Cortex of kidney (tissue), 1 donor: ENCODE measurements at places on chromosomes 4 and X.

- no peak for DNase-seq
Measured at GRCh38 chr4:125975861-125976397, 661.2 kb downstream of the FAT4 start.

GRCh38 chr4:44425614-44426208 is 22.9 kb downstream of the KCTD8 start:
- no peak for DNase-seq

DNA sequence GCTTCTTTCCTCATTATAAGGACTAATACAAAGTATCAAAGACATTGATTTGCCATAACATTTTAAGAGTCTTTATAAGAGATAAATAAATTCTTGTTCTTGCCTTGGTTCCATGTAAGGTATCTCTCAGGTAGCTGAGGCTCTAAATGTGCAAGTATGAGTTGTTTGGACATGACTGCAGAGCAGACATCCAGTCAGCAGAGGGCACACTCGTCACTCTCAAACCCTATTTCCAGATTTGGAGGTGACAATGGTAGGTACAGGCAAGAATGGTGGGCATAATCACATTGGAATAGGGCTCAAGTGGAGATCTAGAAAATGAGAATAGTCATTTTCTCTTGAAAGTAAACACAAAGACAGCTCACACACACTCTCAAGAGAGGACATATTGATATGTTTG is 133.3 kb upstream of the ZIC3 start:
- no peak for DNase-seq

DNA sequence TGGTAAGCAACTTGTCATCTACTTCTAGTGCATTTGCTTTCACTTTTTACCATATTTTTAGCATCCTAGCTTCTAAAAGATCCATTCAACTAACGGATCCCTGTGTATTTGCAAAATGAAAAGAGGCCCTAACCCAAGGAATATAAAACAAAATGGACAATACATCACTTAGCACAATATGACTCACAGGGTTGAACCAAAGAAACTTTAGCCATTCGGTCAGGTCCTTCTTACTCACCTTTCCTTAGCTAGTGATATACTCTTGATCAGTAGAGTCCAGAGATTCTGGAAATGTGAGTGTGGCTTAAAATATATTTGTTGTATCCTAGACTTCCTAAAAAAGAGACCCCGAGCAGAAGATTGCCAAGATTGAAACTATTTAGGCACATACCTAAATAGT is 19.5 kb downstream of the TMPRSS11E start:
- DNase-seq: no peak

DNA sequence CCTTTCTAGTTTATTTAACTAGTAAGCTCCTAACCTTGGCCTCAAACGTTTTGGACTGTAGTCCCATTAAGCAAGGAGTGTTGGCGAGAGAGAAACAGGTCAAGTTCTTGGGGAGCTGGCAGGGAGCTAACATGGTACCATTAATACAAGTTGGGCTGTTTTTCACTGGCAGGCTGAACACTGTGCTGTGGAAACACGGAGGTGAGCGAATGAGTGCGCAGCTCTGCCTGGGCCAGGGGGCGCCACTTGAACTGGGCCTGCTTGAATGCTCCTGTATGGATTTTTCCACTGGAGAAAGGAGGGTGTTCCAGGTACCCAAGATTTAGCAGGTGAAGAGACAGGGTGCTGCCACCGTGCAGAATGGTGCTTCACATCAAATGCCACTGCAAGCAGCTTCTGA is 7.4 kb upstream of the SMS start:
- DNase-seq: no peak

GRCh38 chr4:2943364-2944090 is 19.7 kb downstream of the NOP14 start:
- no peak for DNase-seq

DNA sequence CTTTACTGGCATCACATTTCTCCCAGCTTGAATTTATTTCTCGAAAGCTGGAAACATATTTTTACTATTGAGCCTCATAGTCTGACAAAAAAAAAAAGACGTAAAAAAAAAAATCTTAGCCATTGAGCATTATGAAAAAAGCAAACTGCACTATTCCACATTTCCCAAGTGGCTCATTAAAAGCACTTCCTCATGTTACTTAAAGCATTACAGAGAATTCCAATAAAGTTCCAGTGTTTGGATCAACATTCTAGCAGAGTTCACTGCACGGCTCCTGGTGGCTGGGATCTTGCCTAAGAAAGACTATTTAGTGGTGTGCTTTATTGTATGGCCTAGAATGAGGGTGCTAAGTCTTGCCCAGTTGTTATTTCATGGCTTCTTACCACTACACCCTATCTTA is 476.2 kb downstream of the PPARGC1A start:
- DNase-seq: no peak

DNA sequence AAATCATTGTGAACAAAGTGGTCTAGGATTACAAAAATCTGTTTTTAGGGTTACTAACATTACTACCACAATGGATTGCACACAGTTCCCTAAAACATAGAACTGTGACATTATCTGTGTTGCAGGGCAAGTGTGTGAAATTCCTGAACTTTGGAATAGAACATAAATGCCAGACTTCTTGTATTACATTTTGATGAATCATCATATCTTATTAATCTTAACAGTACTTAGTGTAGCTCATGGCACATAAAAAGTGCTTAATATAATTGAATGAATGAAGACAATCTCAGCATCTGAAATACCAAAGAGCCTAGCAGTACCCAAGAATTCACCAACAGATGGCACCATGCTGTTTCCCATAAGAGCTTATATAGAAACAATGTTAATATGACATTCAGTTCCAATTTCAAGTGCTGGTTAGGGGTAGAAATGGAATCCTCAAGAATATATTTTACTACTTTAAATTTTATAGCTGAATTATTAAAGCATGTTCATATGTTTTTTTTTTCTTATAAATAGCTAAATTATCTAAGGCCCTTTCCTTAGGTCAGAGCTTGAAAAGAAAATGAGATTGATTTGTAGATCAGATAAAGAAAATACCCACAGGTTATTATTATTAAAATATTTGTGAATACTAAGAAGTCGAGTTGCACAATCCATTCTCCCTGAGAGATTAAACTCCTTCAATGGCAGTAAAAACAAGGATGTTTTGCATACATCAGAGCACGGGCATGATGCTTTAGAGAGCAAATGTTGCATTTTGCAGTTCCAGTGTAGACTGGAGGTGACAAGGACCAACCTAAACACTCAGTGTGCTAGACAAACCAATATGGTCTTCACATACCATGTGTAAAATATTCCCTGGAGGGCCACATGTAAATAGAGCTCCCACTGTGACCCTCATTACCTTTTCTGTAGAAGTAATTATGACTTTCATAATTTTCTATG is 25.7 kb upstream of the SHISA3 start:
- no peak for DNase-seq

DNA sequence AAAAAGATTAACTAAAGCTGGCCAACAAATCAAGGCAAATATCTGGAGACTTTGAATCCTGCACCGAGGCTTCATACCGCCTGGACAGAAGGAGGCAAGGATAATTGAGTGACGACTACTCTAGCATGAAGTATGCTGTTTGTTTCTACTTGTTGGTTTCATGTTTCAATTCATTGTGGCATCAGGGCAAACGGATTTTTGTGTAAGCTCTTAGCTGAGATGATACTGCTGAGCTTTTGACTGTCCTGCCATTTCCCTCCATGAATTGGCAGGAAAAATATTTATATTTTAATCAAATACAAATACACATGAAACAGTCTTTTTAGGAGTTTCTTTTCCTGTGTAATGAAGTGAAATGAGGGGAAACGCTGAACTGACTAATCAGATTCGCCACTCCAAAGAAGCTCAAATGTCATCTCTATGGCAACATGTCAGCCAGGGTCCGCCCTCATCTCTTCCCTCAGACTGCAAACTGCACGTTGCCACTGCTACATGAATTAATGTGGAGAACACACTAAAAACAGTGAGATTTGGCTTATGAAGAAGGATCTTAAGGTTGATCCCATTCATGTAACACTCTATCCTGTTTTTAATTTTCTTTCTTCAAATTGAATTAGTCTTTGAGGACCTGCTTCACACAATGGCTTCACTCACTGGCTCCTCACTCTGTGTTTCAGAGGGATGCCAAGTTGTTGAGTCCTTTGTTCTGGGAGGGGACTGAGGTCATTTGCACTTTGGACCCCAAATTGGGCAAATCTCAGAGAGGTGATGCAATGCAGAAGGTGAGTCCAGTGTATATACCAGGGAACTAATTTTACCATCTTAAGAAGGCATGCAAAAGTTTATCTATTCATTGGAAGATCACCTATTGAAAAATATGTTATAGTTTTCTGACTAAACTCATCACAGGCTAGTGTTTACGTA is 149.6 kb upstream of the MID1 start:
- no peak for DNase-seq

DNA sequence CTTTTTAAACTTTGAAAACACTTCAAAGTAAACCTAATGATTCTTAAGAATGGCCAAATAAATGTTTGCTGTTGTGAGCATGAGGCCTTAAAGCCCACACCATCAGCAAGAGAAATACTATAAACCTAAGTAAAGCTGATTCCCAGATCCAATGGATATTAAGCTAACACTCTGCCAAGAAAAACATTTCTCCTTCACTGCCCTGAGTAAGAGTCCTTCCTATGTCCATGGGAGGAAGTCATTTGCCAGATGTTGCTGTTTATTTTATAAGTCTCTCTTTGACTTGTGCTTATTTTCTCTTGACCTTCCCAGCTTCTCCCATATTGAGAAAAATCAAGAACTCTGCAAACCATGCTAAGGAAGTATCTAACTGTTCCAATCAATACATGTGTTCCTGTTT is 154.3 kb upstream of the EDNRA start:
- no peak for DNase-seq

DNA sequence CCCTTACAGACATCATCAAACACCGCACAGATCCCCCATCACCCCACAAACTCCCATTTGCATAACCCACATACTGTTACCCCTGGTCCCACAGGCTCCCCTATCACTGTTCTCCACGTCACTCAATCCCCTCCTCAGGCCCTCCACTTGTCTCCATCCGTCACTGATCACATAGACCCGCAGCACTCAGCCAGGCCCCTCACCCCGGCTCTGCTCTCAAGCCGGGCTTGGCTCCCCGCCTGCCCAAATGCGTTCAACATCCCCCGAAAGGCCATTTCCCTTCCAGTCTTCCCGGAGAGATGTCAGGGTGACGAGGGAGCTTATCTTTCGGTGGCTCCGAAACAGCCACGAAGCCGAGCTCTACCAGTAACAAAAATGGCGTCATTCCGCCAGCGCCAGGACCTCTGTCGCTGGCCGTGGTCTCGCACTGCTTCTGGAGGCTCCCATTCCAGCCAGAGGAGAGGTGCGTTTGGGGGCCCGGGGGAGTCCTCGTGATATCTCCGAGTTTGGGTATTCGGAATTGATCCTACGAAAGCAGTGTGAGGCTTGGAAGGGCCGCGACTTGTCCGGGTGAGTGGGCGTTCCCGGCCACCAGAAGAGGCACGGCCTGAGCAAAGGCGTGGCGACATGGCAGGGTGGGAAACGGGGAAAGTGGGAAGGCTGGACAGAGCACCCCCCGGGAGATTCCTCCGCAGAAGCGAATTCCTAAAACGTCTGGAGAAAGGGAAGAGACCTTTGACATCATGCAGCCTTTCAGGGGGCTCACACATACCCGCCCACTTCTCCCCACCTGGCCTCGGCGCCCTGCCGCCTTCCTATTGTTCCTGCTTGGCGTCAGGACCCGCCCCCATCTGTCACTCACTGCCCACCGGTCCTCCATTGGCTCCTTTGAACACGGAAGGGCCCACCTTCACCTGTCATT is at the start of gene ZNF630:
Gene ZNF630 (minus strand): TSS at position 577 of the 922 bp plus-strand sequence. CDS start 4,754 bp downstream, outside the sequence.
- DNase-seq: peak; percentile 31
